ENCODE measurements at places on chromosomes 2 and 18.

DNA sequence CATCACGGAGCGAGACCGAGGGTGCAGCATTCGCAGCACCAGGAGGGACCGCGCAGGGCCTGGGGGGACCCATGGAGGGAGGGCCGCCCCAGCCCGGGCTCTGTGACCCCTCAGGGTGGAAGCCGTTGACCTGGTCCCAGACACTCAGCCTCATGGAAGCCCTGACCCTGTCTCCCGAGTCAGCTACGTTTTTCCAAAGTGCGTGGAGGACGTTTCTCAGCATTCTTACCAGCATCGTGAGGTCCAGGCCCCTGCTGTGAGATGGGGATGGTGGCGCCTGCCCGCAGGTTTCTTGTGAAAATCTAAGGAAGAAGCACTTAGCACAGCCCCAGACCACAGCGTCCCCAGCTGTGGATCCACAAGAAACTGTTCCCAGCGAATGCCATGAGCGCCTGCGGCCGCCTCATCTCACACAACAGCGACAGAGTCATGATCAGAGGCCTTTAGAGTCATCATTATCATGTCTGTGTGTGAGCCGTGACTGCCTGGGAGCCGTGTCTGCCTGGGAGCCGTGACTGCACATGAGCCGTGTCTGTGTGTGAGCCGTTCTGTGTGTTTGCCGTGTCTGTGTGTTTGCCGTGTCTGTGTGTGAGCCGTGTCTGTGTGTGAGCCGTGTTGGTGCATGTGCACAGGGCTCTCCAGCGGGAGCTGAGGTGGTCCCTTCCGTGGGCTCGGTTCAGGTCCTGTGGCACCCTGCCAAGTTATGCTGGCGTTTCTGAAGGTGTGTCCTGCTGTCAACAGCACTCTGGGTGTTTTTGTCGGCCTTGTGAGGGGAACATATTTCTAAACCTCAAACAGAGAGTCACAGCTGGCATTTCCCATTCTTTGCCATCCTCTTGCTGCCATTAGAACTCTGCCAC is 49.2 kb upstream of the KCNG2 start:
- no peak for DNase-seq

- no peak for DNase-seq
Measured at GRCh38 chr2:19349911-19350677, 8.3 kb downstream of the OSR1 start.

- no peak for DNase-seq
Measured at GRCh38 chr2:205129531-205129930, 552.8 kb upstream of the NRP2 start.

GRCh38 chr2:197240421-197241041 is 70.0 kb downstream of the ANKRD44 start:
- DNase-seq: no peak

- DNase-seq: peak; percentile 25
Measured at GRCh38 chr2:28681158-28681571, 70.5 kb upstream of the PPP1CB start.

DNA sequence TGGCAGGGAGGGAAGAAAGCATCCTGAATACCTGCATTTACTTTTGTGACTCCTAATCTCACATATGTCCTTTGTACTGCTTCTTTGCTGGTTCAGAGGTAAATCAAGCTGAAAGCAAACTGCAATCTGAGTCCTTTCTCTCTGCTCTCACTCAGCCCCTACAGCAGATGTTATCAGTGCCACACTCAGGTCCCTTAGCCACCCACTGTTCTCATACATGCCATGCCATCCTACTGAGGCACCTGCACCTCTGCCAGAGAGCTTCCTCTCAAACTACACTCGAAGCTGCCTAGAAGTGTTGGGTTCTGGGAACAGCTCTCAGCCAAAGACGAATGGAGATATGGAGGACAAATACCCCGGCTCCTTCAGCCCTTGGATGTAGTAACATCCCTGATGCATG is 244.5 kb downstream of the TXNL1 start:
- no peak for DNase-seq

DNA sequence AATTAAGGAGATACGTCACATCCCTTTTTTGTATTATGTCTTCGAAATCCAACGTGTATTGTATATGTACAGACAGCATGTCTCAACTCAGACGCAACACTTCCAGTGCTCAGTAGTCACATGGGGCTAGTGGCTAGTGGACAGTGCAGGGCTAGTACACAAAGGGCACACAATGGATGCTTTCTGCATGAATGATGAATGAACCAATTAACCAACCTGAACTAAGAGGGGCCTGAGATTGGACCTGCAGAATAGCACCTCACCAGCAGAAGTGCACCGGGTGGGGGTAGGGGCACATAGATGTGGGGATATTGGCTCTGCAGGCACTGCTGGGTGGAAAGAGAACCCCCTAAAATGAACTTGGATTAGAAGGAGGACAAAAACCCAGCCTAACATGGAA is 20.7 kb downstream of the ST8SIA5 start:
- no peak for DNase-seq

DNA sequence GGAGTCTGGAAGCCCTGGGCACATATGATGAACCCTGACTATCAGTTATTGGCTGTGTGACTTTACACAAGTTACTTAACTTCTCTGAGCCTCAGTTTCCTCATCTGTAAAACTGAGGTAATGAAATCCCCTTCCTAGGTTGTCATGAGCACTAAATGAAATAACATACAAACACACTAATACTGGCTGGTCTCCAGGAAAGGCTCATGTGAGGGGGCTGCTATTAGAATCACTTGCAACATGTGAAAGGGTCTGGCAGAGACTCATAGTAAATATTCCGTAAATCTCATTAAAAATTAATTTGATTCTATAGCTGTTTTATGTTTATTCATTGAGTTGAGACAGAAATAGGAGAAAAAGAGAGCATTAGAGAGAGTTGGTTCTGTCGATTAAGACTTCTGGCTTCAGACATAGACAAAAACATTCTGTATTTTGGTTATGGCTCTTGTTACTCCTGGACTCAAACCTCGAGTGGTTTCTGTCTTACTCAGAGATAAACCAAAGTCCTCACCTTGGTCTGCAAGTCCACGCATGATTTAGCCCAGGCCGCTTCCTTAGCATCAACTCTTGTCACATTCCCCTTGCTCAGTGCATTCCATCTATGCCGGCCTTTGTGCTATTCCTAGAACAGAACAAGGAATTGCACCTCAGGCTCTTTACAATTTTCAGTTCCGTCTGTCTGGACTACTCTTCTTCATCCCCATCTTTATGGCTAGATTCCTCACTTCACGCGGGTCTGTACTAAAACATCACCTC is 139.1 kb downstream of the NXPH2 start:
- no peak for DNase-seq

GRCh38 chr2:206341396-206341795 is 66.9 kb downstream of the ZDBF2 start:
- DNase-seq: no peak

GRCh38 chr2:231423176-231423575 is 27.7 kb downstream of the B3GNT7 start:
- DNase-seq: no peak

- no peak for DNase-seq
Measured at GRCh38 chr2:98776136-98776535, 45.2 kb upstream of the MGAT4A start.

GRCh38 chr2:3753561-3753960 is 50.2 kb downstream of the DCDC2C start:
- DNase-seq: no peak

GRCh38 chr18:25814841-25815458 is 275.5 kb downstream of the SS18 start:
- no peak for DNase-seq

DNA sequence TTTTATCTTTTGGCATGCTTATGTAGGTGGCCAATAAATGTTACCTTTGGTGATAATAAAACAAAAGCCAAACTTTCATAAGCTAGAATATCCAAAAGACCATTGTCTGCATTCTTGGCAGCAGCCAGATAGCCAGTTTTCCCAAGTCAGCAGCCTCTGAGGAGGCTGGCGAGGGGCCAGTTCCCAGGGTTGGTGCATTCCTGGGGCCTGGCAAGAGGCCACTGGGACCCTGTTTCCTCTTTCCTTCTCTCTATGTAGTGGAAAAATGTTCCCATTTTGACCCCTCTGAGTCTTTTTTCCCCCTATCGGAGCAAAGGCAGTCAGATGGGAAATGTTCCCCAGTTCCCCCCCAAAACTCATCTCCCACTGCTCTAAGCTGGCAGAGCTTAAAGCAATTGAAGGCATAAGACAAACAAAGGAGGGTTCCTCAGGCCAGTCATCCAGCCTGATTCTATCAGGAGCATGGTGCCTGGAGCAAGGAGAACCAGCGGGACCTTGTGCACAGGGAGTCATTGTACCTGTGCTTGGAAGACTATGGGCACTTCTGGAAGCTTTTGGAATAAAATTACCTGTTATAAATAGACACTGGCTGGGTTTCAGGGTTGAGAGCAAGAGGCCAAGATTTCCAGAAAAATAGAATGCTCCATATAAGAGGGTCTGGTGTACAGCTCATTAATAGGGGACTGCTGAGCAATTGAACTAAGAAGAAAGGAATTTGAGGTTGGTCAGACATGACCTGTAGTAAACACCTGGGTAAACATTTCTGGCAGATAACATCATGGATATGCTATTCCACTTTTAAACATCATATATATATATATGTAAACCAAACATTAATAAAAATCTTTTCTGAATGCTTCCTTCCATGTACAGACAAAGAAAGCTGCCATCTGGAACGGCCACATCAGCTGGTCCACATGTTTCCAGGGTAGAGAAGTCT is 63.4 kb downstream of the NCKAP5 start:
- no peak for DNase-seq

DNA sequence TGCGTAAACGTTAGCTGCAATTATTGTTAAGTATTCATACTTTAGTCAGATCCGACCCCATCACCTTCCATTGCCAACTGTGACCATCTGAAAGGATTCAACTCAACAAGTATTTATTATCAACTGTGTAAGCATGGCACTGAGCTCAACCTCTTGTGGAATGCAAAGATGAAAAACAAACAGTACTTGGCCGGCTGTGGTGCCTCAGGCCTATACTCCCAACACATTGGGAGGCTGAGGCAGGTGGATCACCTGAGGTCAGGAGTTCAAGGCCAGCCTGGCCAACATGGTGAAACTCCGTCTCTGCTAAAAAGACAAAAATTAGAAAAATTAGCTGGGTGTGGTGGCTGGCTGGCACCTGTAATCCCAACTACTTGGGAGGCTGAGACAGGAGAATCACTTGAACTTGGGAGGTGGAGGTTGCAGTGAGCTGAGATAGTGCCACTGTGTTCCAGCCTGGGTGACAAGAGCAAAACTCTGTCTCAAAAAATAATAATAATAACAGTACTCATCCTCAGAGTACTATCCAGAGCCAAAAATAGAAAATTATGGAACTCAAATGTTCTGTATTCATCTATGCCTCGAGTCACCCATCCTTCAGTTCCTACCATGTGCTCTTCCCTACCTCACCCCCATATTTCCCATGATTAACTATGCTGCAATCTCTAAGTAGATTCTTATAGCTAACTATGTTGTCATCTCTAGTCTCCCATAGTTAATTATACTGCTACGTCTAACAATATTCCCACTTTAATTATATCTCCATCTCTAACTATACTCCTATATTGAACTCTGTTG is 8.6 kb upstream of the MREG start:
- no peak for DNase-seq

- DNase-seq: no peak
Measured at GRCh38 chr2:172087780-172088244, 2.5 kb downstream of the DLX1 start.
